NCI-H2029 treated with DMSO at 0.1 percent for 48 hours (cell line): ENCODE measurements at places on chromosomes 11 and 22.

DNA sequence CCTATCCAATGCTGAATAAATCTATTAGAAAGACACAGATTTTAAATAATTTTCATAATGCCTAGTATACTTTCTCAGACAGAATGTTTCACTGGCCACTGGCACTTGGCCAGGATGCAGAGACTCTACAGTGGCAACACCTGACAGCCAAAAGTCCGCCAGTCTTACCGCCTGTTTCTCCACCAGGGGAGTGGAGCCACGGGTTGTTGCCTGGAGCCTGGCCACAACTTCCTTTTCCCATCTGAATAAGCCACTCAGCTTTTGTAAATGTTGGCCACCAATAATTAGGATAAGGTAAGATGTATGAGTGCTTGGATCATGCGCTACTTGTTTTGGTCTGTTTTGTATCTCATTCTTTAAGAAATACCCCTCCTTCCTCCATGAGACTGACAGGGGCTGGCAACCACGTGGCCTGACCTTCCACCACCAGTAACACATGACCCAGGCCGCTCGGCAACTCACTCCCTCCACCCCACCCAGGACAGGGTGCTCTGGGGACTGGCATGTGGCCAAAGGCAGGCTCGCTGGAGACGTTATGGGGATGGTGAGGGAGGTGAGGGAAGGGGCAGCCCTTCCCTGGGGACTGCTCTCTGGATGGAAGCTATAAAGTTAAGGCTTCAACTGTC is 93.0 kb upstream of the BID start:
- peak; percentile 69 for DNase-seq

DNA sequence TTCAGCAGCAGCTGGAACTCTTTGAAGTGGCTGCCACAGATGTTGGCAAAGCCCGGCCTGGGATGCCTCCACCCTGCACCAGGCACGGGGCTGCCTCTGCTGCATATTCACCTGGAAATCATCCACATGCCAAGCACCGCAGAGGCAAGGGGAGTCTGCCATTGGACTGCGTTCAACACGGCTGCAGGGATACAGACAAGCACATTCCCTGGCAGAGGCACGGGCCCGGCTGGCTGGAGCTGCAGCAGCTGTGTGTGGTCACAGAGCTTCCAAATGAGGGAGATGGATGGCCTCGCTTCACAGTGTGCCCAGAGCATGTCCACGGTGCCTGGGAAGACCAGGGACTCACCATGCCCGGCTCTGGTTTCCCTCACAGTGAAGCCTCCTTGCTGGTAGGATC is 1378.9 kb downstream of the TBC1D22A start:
- DNase-seq: peak; percentile 41

- DNase-seq: no peak
These were observed 151.0 kb upstream of the B3GAT1 start for GRCh38 chr11:134562941-134563471.

DNA sequence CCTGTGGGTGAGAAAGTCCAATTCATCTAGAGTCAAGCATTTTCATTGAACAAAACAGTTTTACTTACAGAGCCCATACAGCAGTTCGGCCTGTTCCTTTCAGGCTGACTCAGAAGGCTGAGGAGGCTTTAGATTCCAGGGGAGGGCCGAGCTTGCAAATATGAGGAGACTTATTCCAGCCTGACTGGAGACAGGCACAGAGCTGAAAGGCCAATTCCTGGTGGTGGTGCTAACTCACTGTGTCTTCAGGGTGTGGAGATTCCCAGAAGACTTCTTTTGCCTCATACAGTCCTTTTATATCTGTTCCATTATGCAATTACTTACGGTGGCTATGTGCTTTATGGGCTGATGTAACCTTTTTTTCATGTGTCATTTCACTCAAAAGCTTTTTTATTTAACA is at the start of gene OR51E2:
Gene OR51E2 (minus strand): TSS at position 269 of the 400 bp plus-strand sequence. CDS start 15,142 bp downstream, outside the sequence.
- peak; percentile 69 for DNase-seq

DNA sequence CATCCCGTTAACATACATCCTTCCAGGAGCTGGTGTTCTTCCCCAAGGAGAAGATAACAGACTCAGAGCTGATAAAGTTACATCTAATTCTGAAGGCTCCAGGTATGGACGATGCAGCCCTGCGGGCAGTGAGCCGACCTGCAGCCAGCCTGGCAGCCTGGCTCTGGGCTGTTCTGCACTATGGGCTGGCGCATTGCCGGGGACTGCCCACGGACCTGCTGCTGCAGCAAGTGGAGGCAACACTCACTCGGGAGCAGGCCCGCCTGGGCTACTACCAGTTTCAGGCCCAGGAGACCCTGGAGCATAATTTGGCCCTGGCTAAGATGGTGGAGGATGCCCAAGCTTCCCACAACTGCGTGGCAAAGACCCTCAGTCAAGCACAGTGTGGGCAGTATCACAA is 39.7 kb downstream of the RRP8 start:
- DNase-seq: no peak

- DNase-seq: no peak
These were observed 20.3 kb downstream of the ALG9 start for GRCh38 chr11:111851067-111851466.

DNA sequence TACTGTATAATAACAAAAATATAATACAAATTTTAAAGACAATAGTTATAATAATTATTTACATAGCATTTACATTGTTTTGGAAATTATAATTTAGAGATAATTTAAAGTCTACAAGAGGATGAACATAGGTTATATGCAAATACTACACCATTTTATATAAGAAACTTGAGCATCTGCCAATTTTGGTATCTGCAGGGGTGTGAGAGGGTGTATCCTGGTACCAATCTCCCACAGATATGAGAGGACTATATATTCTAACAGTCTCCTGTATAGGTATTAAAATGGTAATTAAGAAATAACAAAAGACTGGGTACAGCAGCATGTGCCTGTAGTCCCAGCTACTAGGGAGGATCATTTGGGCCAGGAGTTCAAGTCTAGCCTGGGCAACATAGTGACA is 134.4 kb downstream of the APOL5 start:
- no peak for DNase-seq

DNA sequence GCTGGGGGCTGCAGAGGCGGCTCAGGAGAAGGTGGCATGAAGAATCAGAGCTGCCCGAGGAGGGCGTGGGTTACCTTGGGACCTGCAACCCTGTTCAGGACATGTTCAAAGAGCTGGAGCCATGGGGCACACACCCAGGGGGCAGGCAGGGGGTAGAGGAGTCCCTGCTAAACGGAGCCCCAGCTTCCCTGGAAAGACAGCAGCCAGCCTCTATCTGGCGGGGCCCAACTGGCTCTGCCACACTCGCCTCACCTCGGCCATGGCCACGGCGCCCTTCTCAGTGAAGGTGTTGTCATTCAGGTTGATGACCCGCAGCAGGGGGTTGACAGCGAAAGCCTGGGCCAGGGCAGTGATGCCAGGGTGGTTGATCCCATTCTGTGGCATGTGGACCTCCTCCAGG is 17.0 kb upstream of the CHADL start:
- DNase-seq: no peak

DNA sequence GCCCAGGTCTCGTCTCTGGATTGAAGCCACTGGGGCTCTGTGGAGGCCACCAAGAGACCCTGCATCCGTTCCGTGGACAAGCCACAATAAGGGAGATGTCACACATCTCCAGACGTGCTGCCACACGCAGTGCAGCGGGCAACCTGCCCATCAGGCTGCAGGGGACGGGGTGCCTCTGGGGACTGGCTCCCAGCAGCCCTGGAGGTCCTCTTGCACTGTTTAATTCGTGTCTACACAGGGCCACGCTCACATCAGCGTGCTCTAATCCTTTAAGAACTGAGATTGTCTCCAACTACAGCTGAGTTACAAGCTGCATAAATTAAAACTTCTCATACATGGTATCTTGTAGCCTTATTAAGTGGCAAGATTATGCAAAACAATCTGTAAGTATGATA is 1232.2 kb downstream of the BRD1 start:
- no peak for DNase-seq

- DNase-seq: no peak
These were observed 14.1 kb downstream of the RHBDD3 start for GRCh38 chr22:29253561-29254285.

DNA sequence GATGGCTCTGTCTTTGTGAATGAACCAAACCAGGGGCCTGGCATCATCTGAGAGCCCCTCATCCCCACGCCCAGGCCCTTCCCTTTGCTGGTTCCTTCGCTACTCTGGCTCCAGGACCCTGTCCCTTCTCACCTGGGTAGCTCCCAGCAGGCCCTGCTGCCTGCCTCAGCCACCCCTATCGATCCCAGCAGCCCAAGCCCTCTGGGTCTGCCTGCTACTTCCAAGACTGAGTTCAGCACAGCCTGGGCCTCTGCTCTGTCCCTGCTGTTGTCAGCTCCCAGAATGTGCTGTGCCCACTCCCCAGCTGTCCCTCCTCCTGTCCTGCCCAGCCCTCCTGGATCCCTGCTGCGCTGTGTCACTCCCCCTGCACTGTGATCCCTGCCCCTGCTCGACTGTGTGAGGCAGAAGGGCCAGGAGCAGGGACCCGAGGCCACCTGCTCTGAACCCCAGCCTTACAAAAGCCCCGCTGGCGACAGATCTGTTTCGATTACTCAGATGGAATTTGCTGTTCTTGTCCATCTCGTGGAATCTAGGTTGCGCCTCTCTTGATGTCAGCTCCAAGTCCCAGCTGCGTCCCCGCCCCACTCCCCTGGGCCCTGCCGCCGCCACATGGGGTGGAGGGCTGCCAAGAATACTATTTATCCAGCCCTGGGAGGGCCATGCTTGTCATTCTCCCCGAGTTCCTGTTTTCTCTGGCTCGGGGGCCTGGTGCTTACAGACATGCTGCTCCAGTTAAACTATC is 13.0 kb downstream of the MRPL21 start:
- no peak for DNase-seq

DNA sequence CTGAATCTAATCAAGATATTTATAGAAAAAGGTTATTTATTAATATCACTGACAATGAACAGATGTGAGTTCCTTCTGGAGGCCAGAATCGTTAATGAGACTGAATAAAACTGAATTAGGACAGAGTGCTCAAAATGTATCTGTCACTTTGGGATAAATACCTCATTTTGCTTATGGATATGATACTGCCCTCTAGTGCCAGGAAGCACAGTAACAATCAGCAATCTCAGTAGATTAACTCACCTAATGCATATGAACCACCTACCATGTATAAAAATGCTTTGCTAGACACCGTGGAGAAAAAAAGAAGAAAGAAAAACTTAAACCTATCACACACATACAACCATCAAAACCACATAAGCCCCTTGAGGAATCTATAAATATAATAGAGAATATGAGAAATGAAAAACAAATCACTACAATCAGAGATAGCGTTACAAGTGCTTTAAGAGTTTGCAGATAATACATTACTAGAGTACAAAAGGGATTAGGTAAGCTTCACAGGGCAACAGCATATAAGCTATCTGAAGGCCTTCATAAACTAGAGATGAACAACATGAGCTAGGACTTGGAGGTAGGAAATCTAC is 117.4 kb downstream of the SGSM3 start:
- peak; percentile 13 for DNase-seq

- no peak for DNase-seq
These were observed 114.0 kb downstream of the ZNF280B start for GRCh38 chr22:22394591-22394990.

DNA sequence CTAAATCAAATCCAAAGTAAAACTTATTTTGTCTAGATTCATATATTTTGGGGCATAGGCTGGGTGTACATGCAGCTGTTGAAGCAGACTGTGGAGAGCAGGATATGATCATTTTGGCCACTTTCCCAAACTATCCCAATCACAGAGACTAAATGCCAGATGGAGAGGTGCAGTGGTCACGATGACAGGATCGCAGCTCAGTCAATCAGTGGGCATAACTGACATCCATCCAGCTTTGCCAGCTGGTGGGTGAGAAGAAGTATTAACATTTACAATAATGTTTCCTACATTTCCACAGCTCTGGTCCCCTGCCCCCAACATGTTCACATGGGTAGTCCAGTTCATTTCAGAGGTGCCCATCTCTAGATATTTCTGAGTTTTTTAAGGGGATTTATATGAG is 255.5 kb upstream of the SESN3 start:
- DNase-seq: no peak

- DNase-seq: no peak
These were observed 297.7 kb downstream of the CTTN start for GRCh38 chr11:70696076-70696475.

GRCh38 chr11:117073539-117073938 is 24.7 kb downstream of the SIK3 start:
- no peak for DNase-seq

DNA sequence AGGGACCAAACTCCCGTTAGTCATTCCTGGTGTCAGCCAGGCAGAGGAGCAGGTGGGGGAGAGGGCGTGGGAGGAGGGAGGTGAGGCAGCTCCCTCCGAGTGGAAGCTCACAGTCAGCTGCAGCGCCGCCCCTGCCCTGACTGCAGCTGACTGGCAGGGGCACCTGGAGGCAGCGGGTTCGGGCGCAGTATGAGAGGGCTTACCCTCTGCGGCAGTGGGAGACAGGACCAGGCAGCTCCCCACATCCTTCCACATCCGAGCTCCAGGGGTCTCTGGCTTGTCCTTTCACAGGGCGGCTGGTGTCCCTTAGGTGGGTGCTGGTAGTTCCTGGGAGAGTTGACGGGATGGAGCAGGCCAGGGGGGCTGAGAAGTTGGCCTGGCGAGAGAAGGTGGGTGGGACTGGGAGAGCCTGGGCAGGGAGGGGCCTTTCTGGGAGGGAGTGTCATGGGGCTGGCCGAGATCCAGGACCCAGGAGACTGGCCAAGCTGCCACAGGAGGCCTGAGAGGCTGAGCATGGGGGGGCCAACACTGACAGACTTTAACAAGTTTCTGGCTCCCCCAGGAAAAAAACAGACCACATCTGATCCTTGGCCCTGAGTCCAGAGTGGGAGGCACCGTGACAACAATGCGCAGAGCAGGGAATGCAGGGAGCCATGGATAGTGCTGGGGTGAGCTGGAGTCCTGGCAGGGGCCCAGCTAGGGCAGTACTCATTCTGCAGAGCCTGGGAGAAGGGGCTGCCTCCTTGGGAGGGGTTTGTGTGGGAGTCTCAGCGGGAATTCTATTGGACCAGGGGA is 4.9 kb downstream of the ADORA2A start:
- DNase-seq: no peak

DNA sequence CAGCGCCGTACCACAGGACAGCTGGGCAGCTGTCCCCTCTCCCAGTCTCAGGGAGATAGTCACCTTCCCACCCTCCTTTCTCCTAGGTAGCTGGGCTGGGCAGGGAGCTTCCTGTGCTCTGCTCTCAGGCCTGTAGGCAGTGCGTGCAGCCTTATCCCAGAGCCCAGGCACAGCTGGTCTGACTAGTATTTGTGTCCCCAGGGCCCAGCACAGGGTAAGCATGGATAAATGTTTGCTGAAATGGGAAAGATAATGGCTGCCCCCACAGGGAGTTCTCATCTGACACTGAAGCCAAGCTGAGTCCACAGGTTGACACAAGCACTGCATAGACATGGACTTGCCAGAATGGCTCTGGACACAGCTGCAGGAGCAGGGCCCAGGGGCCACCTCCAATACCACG is 9.8 kb downstream of the SLC15A3 start:
- DNase-seq: no peak

DNA sequence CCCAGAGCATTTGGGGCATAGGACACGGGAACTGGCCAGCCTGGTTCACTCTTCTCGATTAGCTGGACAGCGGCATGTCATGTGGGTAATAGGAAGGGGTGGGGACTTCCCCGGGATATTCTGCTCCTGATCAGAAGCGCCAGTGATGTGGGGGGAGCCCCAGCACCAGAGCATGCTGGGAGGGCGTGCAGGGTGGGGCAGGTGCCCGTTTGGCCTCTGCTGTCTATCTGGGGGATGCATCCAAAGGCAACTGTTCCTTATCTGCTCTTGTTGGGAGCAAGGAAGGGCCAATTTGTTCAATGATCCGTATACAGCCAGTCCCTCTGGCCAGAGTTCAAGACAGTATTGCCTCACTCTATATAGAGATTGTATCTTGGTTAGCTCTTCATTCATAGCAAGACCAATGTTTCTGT is 43.6 kb downstream of the PPARA start:
- no peak for DNase-seq
